ENCODE measurements at places on chromosomes 3 and 15.

DNA sequence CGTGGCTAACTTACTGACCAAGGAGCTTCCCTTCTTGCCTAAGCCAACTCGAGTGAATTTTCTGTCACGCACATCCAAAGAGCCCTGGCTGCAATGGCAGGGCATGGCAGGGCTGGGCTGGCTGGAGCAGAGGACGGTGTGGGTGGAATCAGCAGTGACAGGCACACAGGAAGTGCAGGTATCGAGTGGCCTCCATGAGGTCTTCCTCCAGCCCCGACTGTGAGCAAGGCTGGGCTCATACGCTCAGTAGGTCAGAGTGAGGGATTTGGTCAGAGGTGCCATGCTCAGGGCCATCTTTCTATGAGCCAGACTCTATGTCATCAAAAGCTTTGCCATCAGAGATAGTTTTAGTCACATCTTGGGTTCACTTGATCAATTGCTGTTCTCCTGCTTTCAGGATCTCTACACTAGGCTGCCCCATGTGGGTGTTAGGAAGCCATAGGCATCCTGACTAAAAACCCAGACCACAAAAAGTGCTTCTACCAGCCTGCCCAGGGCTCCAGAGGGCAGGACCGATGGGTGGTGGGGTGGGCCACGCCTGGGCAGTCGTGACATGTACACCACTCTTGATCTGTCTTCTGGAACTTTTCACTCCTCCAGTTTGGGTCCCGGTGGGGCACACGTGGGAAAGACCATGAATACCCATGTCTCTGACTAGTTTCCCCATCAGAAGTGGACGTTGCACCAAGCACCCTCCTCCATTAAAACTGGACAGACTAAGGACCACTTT lies 22.6 kb upstream of the COMMD4 start:
- no peak for DNase-seq

DNA sequence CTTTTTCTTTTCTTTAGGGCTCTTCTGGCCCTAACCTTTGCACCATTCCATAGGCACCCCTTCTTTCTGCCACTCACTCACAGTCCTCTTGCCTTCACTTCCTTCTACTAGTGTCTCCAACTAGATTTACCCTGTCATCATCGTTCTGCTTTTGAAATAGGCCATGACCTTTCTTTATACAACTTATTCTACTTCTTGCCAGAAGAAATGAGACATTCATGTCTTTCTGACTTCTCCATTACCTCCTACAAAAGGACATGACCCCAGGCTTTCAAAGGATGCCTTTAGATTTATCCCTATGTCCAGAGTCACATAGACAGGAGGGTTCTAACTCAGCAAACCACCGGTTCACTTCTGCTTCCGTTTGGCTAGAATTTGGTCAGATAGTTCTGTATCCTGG lies 336.4 kb upstream of the LRRFIP2 start:
- no peak for DNase-seq

DNA sequence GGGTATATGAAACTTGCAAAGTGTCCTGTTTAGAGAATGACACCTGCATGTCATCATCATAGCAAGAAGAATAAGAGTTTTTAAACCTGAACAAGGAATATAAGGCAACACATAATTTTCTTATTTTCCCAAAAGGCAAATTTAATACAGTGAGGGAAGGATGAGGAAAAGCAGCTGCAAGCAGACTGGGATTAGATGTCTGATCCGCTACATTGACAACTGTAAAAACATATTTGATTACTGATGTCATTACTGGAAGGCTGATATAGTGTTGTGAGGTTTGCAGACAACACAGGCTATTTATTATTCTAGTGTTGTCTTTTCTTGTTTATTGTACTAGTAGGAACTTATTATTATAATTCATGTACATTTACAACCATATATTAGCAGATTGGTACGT lies 528.7 kb downstream of the ZIC1 start:
- DNase-seq, result no peak

GRCh38 chr3:153219146-153219545 lies 57.1 kb downstream of the RAP2B start:
- no peak for DNase-seq

DNA sequence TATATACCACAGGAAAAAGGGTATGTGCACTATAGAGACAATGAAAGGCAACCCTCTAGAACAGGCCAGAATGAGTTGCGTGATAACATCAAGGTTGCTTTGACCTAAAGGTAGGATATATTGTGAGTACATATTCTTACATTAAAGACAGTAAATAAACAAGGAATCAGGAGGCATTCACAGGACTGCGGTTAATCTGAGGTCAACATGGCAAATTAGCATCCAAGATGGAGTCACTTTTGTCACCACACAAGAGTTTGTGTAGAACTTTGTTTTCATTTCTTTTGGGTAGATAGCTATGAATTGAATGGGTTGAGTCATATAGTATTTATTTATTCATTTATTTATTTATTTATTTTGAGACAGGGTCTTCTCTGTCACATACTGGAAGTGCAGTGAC lies 11.5 kb upstream of the SCAP start:
- DNase-seq, result no peak

Measured in cerebellum (tissue), 4 donors.